ENCODE measurements at places on chromosomes 11 and 22.

DNA sequence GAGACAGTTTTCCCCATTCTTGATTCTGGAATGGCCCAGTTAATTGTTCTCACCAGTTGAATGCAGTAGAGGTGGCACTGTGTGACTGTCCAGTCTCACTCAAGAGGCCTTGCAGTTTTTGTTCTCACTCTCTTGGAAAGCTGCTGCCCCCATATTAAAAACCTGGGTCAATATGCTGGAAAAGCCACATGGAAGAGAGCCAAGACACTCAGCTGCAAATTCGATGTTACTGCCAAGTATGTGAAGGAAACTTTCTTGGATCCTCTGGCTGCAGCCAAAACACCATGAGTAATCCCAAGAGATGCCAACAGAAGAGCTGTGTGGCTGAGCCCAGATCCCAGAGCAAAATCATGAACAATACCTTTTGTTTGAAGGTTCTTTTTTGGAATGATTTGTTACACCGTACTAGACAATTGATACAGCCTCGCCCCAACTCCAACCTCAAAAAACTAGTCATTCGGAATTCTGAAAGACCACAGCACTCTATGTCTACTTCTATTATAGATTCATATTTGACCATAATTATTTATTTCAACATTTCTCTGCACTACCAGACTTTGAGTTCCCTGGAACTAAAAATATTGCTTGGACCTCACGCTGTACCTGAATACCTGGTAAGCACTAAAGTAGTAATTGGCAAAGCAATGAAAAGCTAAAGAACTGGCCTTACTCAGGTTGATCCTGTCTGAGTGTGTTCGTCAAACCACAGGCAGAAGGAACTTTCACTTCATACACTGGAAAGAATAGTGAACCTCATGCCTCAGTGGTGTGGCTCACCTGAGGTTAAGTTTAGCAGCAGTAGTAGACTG is 378.8 kb downstream of the ETS1 start:
- no peak for DNase-seq

- no peak for DNase-seq
Observed at GRCh38 chr11:68423481-68423880, 37.1 kb upstream of the PPP6R3 start.

GRCh38 chr11:130721736-130722135 is 194.5 kb downstream of the SNX19 start:
- DNase-seq, result no peak

DNA sequence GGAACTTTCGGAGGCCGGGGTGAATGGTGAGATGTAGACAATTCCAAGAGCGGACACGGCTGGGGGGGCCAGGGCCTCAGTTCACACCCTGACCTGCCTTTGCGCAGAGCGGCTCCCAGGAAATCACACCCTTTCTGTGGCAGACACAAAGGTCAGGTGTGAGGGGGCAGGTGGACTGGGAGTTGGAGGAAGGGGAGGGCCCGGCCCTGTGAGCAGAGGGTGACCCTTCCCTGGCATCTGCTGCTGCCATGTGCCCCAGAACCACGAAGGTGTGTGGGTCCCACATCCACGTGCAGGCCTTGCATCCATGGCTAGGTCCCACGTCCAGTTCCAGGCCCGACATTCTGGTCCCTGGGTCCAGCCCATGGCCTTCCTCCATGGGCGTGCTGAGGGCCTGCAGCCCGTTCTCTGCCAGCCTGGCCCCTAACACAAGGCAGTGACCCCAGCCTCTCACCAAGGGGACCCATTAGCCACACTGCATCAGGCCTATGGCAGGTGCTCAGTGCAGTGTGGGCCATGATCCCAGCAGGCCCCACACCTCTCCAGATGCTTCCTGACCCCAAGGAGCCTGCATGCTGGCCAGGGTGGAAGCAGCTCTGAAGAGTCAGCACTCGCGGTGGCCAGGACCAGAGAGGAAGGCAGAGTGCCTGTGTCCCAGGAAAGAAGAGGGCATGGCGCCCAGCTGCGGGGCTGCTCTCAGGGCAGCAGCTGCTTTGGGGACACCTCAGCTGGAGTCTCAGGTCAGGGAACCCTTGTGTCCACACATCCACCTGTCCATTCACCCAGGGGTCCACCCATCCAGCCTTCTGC is 18.9 kb upstream of the PIM3 start:
- no peak for DNase-seq

DNA sequence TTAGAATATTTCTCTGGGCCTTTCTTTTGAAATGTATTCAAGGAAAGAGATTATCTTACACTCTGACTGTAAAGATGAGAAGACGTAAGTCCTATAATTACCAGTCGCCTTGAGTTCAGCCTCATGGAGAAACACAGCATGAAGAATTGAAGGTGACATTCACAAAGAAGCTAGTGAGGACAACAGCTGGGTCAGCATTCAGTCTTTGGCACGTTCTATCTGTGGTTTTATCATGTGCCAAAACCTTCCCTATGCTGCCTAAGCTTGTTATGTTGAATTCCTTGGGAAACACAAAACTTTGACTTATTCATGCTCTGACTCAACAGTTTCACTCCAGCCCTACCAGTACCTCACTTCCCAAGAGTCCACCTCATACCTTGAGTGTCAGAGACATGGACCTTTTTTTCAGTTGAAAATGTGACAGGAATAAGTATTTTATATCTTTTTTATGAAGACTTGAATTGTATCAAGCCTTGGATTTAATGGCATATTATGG is 198.8 kb upstream of the KIRREL3 start:
- no peak for DNase-seq

DNA sequence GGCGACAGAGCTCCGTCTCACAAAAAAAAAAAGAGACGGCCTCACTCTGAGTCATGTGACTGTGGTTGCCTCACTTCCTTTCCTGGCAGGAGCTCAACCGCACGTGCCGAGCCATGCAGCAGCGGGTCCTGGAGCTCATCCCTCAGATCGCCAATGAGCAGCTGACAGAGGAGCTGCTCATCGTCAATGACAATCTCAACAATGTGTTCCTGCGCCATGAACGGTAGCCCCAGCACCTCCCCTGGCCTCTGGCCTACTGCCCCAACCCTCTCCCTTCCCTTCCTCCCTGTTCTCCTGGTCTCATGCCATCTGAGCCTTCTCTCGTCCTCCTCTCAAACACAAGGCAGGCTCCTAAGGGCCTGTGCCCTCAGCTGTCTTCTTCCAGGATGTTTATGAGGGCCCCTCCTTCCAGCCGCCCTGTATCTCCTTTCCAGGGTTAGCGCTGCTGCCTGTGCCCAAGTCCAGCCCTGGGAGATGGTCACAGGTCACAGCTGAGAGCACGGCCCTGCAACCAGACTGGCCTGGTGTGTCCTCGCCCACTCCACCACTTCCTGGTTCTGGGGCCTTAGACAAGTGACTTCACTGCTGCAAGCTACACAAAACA is 30.7 kb downstream of the TOM1 start:
- DNase-seq, result no peak

DNA sequence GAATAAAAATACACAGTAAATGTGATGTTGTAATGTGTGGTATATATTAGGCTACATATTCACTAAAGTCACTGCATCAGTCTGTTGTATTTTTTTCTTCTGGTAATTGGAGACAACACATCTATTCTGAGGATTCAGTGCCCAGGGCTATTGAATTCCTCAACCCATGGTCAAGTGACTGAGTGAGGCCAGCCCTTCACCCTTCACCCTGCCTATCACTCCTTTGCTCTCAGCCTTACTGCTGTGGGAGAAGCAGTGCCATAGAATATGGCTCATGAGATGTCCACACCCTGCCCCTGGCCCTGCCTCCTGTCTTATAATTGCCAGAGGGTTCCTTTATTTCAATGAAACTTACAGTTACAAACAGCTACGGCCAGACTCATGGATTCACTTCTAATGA is 295.6 kb downstream of the NTM start:
- no peak for DNase-seq

DNA sequence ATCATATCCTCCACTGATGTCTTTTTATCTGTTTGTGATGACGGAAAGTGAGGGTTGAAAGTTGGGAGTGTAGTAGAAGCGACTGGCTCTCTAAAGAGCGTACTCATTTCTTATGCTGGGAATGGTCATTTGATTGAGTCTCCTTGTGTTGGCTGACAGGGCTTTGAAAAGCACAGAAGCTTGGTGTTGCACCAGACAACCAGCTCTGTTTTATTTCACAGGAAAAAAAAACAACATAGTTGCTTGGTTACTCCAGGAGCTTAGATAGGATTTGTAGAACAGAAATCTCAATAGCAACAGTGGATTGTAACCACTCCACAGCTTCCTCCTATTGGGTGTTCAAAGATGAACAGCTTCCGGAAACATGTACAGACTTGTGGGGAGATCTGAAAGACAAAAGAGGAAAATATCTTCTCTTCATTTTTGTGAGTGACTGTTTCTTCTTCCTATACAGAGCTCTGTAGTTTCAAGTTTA is 2.7 kb downstream of the RBM14 start:
- no peak for DNase-seq

GRCh38 chr11:43419460-43419859 is 60.7 kb downstream of the TTC17 start:
- DNase-seq, result no peak

DNA sequence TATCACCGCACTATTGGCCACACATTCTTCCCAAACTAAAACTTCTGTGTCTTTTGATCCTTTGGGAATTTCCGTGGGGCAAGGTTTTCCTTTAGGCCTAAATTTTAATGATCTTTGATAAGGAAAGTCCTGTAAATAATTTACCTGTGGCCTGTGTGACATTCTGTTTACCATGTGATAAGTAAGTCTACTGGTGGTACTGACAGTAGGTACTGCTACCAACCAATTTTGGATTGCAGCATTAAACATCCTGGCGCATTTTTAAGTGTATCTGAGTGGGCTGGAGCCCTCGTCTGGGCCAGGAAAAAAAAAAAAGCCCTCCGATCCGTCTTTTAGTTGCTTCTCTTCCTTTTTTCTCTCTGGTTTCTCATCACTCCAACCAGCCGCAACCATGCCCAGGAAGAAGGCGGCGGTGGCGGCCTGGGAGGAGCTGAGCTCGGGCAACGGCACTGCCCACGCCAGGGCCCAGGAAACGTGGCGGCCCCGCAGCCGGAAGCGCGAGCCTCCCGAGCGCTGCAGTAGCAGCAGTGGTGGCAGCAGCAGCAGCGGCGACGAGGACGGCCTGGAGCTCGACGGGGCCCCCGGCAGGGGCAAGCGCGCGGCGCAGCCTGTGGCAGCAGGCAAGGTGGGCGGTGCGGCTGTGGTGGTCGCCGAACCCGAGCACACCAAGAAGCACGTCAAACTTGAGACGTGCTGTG is 33.6 kb downstream of the ASRGL1 start:
- no peak for DNase-seq

DNA sequence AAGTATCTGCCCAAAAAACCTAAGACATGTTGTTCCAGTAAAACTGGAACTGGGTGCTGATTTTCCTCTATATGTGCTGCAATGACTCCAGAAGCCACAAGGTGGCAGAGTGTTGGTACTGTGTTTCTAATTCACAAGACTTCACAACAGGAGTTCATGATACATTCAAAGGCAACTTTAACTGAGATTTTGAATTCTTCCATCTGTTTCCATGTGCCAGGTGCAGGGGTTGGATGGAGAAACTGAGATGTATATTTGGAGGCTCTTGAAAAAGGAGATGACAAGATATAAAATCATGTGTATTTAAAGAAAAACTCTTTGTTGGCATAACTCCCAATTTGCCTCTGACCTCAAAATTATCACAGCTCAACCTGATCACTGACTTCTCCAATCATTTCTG is 1098.6 kb upstream of the CCDC90B start:
- DNase-seq, result no peak

GRCh38 chr11:17901481-17901880 is 111.4 kb downstream of the SERGEF start:
- no peak for DNase-seq

GRCh38 chr11:77244277-77245027 is 57.0 kb downstream of the GDPD4 start:
- no peak for DNase-seq

- no peak for DNase-seq
Observed at GRCh38 chr11:12149672-12150225, 39.4 kb downstream of the MICAL2 start.

DNA sequence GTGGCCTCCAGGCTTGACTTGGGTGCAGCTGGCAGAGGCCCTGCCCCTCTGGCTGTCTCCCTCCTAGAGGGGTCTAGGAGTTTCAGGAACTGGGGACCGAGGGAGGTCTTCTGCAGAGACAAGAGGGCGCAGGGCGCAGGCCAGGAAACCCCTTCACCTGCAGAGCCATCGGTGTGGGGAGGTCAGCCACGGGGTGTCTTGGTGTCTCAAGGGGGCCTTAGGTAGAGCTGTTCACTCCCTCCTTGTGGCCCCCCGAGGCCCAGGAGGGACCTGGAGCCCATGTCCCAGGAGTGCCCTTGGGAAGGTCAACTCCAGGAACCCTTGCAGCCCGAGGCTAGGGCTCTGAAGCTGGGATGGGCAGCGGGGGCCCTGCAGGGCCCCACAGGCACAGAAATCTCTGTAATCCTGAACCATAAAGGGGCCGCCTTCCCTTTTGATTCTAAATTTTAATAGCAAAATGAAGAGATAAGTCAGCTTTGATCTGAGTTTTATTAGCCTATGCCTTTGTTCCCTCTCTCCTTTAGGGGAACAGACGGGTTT is 31.4 kb upstream of the TH start:
- DNase-seq, result no peak

GRCh38 chr22:27318516-27318915 is 483.0 kb downstream of the MN1 start:
- DNase-seq, result no peak

DNA sequence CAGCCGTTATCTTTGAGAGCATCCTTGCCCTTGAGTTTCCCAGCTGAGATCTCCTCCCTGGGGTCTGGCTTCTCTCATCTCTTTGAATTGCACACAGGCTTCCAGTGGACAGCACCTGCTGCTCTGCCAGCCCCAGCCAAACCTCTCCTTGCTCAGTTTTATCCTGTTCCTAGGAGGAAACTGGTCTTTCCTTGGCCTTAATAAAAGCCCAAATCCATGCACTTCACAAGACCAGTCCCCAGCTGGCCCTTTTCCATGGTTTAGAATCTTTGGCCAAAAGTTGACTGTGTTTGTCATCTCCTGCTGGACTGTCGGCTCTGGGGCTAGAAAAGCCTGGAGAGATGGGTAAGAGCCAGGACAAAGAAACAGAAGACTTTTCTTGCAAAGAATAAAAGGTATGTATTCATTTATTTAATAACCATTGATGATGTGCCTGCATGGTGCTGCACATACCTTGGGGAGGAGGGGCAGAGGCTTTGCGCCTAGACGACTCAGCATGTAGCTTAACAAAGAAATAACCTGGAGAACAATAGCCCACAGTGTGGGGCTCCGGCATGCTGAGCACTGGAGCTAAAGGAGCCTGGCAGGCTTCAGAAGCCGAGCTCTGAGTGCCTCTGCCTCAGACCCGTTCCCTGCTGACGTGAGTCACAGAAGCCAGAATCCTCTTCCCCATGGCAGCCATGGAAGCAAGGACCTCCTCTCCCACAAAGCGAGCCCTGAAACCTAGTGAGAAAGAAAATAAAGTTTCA is 319.3 kb upstream of the B3GAT1 start:
- DNase-seq, result no peak

- no peak for DNase-seq
Observed at GRCh38 chr11:1893581-1894359, 2.1 kb upstream of the PRR33 start.
